Endodermal cell (in vitro differentiated cells): ENCODE measurements at places on chromosomes 6 and 20.

DNA sequence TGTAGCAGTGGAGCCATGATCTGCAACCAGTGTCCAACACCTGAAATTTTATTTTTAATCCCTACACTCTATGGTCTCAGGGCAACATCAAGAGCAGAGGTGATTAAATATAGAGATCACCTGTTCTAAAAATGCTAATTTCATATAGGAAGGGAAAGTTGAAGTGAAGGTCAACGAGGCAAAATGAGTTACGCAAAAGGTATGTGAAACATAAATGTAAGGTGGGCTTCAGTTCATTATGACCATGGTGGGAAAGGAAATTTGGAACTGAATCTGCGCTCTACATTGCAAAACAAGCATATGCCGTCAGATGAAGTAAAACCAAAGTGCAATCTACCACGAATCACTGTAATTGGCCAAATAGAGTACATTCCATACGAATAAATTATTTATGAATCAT, 35.2 kb upstream of the STMND1 start:
- no peak for DNase-seq

- DNase-seq = no peak
These were observed 40.8 kb downstream of the SMAP1 start for GRCh38 chr6:70708448-70708847.

DNA sequence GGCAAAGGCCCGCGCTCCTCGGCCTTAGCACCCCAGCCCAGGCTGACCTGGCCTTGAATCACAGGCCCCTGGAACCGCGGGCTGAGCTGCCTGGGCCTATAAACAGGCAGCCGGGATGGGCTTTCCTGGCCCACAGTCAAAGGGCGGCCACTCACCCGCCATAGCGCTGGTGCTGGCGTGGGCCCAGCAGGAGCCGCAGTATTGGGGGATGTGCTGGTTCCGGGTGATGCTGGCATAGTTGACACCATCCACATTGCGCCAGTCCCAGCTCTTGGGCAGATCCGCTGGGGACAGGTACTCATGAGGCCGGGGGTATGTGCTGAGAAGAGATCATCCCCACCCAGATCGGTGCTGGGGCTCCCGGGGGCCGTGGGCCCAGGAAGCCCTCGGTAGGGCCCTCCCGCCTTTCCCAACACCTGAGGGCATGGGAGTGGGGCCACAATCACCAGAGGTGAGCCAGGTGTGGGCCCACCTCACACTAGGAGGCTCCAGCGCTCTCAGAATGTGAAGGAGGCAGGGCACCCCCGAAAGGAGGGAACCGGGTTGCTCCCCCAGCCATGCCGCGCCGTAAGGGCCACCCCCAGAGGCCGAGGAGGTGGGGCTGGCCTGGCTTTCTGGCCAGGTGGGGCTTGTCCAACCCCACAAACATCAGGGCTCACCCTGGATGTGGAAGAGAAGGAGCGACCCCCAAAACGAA, 739 bp downstream of the CTSZ start:
- peak; percentile 47 for DNase-seq

GRCh38 chr6:47836046-47836445, 54.2 kb downstream of the OPN5 start:
- DNase-seq = no peak

DNA sequence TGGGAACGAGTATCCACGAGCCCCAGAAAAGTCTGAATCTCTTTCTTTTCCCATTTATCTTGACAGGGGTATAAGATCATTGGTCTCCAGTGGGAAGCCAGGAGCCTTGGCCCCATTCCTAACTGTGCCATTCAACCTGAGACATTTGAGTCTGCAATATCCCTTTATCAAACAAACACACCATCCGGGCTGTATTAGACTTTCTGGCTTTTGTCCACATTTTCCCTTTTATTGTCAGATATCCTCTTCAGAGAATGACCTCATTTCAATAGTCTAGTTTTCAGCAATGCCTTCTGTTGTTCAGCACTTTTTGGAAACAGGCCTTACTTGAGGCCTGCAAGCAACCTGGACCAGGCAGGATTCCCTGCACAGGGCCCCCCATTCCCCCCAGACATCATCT, 15.7 kb downstream of the BPIFA1 start:
- DNase-seq = peak; percentile 0

DNA sequence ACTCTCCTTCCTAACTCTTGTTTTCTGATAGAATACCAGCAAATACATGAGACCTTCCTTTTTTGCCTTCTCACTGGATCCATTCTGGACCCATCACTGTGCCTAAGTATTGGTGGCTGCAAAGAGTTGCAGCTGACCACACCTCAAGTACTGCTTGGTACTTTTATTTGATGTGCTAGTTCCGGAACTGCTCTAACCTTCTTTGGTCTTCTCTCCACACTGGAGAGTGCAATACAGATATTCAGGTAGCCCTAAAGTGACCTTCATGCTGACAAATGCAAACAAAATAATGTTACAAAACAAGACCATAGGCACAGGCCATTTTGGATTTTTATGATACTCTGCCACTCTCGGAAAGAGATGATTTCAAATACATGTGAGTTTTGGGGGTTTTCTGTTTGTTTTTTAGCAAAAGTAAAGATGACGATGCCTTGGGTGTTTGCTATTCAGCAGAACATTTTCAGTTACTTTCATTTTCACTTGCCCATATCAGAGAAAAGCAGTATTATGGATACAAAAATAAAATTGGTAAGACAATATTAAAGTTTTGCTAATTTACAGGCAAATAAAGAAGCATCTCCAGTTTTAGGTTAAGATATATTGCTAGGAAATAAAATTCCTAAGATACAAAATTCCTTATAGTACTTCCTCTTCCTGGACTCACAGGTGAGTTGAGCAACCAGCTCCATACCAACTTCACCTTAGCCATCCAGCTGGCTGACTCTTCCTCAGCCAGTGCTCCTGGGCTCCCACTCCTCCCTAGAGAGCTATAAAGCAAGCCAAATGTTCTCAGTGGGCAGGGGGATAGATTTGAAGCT, 42.0 kb downstream of the PTPRK start:
- no peak for DNase-seq

DNA sequence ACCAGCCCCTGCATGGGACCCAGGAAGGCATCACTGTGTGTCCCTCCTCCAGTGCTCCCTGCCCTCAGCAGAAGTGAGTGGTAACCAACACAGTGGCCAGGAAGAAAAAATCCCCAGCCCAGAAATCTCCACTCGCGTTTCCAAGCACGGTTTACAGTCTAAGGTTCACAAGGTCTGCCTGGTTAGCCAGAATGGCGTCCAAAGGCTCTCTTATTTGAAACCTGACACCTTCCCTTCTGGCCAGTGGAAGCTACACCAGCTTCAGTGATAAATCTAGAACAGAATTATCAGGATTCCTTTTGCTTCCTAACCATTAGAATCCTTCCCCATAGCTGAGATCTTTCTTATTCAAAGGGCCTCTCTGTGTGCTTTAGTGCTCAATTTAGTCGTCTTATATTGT, 9.2 kb downstream of the LY86 start:
- DNase-seq = no peak

- DNase-seq = no peak
These were observed 38.1 kb downstream of the RPP40 start for GRCh38 chr6:4965562-4966389.

- DNase-seq = no peak
These were observed 101.3 kb downstream of the RALGAPA2 start for GRCh38 chr20:20611167-20611566.
